Stimulated activated CD4-positive, alpha-beta T cell treated with anti-CD3 and anti-CD28 coated beads, Interleukin-1b, Interleukin-23, amount 100 ng/mL, for 1 hour (primary cell): ENCODE measurements at places on chromosomes 6 and 20.
A peak's percentile ranks its signal among the peaks of the same experiment; 100 is the strongest.

- DNase-seq: no peak
Observed at GRCh38 chr6:34189806-34190503, 44.1 kb upstream of the GRM4 start.

DNA sequence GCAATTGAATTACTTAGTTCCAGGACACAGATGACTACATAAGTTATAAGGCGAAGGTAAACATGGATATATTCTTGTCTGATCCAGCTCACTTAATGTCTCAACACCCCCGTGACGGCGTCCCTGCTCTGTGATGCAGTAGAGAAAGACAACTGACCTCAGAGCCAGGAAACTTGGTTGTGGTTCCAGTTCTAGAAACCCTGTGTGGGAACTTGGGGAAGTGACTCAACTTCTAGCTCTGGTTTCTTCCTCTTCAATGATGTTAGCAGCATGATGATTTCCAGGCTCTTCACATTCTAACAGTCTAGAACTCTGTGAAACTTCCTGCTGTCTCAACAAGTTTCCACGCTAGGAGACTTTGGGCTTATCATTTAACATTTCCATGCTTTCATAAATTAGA, 18.4 kb downstream of the LAMA4 start:
- no peak for DNase-seq

GRCh38 chr20:44153636-44154043, 33.3 kb downstream of the JPH2 start:
- no peak for DNase-seq

DNA sequence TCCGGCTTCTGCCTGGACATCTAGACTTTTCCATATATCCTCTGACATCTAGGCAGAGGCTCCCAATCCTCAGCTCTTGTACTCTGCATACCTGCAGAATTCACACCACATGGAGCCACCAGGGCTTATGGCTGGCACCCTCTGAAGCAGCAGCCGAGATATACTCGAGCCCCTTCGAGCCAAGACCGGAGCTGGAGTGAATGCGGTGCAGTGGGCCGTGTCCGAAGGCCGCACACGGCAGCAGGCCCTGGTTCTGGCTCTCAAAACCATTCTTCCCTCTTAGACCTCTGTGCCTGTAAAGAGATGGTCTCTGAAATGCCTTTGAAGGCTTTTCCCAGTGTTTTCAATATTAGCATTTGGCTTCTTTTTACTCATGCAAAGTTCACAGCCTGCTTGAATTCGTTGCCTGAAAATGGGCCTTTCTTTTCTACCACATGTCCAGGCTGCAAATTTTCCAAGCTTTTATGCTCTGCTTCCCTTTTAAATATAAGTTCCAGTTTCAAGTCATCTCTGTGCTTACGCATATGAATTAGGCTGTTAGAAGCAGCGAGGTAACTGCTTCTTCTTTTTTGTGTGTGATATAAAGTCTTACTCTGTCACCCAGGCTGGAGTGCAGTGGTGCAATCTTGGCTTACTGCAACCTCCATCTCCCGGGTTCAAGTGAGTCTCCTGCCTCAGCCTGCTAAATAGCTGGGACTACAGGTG, 3.8 kb upstream of the SIRPB1 start:
- no peak for DNase-seq

DNA sequence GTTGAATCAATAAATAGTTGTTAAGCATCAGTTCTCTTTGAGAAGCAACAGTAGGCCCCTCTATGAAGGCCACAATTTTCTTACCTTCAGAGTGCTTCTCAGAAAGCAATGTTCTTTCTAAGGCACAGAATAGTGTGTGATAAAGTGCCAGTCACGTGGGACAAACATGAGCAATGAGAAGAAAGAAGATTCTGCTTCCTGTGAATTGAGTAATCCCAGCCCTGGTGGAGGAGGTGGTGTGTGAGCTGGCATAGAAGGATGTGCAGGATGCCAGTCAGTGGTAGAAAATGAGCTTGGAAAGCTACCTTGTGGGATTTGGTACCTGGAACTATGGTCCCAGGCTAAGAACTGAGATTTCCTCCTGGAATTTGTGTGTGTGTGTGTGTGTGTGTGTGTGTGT, 21.7 kb downstream of the KIZ start:
- no peak for DNase-seq

- no peak for DNase-seq
Observed at GRCh38 chr6:37583261-37583660, 83.6 kb upstream of the CCDC167 start.

GRCh38 chr6:150276937-150277742, 91.7 kb upstream of the IYD start:
- DNase-seq: no peak

GRCh38 chr20:5569021-5569420, 181.2 kb upstream of the SHLD1 start:
- DNase-seq: peak; percentile 5

DNA sequence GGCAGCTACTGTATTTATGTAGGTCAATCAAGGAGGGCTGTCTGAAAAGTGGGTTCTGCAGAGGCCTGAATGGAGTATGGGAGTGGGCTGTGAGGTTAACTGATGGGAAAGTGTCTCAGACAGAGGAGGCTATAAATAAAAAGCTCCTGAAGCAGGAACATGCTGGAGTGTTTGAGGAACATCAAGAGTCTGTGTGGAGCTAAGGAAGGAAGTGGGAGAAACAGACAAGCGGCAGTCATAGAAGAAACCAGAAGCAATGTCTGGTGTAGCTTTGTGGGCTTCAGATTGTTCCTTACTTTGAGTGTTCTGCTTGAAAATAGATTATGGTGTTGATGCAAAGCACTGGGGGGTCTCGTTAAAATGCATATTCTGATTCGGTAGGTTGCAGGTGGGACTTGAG, 101.5 kb upstream of the OGFRL1 start:
- DNase-seq: no peak

DNA sequence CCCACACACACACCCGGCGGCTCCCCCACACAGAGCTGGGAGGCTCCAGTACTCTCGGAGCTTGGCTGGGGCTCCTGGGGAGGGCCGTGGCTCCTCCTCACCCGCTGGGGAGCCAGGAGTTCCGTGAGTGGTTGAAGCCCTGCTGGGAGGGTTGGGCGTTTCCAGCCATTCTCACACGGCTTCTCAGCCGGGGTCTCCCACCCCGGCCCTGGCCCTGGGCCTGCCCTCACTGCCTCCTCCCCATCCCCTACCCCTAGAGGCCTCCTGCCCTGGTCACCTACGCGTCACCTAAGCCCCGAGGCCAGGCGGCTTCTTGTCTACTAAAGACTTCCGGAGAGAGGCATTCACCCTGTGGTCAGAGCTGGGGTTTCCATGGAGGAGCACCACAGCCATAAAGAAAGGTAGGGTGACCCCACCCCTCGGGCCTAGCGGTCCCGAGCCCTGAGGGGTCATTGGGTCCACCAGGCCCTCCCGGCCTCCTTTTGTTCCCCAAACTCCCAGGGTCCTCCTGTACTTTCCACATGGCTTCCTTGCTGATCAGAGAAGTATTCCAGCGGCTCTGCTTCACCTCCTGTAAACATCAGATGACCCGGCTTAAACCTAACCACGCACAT, 99.3 kb downstream of the TTLL2 start:
- no peak for DNase-seq

DNA sequence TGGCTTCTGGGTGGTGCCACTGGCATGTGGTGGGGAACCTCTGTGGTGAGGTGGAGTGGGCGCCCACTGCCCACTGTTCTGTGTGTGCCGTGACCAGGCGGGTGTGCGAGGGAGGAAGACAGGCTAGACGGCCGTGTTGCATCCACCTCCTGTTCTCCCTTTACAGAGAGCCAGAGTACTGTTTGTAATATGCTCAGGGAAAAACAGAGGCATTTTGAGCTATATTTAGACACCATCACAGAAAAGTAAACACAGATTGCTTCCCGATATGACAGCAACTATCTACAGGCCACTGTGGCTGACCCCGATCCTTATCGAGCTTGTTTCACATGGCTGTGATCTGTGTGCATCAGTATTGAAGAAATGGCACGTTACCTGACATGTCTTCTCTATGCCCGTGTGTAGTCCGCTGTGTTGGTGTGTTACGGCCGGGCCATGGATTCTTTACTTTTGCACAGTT, 45.6 kb downstream of the ARID1B start:
- no peak for DNase-seq

GRCh38 chr6:33882154-33882553, 78.4 kb upstream of the MLN start:
- no peak for DNase-seq

- DNase-seq: no peak
Observed at GRCh38 chr20:57064836-57065235, 201.6 kb downstream of the BMP7 start.

DNA sequence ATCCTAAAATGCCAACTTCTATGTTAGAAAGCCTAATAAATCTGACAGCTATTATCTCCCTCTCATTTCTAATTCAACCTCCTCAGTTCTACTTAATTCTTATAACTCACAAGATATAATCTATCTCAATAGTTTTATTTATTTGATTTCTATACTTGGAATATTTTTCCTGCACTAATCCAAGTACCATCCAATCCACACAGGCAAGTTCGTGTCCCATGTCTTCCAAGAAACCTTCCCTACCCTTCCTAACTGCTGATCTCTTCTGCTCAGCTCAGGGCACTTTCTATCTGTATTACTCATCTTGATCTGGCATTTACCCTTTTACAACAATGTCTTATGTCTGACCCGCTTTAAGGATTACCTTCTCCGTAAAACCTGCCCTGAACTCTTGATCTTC, 18.2 kb downstream of the NCOA5 start:
- DNase-seq: no peak

- DNase-seq: peak; percentile 68
Observed at GRCh38 chr6:36340618-36341454, 4.1 kb upstream of the BNIP5 start.

DNA sequence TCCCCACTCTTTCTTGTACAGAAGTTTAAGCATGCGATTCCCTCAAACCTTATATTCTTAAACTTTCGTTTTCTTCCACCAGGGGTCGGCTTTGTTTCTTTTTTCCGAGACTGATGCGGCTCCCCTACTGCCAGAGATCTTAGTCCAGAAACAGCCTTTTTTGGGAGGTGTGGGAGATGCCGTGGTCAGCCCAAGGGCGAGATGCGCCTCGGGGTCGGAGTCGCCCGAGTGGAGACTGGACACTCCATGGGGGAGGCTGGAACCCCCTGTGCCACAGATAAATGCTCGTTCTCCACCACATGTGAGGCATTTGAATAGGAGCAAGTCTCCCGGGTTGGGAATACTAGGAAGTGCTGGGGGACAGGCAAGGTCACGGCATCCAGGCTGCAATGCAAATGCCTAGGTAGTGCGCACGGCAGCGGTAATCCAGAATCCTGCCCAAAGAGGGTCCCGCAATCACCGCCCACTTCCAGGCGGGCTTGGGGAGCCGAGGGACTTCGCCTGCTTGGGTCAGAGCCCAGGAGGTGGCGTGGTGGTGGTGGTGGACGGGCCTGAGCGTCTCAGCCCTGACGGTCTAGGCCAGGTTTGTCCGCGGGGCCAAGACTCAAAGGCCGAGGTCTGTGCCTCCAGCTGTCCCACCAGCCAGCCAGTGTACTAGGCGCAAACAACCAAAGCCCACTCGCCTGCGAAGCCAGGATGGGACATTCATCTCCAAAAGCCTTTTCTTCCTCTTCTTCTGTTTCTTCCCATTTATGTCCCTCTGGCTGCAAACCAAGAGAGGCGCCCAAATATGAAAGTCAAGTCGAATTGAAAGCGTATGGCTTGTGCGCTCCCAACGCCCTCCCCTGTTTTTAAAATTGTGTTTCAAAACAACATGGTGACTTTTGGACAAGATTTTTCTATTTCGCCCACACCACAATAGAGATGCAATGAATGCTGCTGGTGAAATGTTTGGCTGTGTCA, 39.3 kb upstream of the OSTM1 start:
- no peak for DNase-seq
